ENCODE measurements at places on chromosomes 12 and 14.
A peak's percentile ranks its signal among the peaks of the same experiment; 100 is the strongest.

DNA sequence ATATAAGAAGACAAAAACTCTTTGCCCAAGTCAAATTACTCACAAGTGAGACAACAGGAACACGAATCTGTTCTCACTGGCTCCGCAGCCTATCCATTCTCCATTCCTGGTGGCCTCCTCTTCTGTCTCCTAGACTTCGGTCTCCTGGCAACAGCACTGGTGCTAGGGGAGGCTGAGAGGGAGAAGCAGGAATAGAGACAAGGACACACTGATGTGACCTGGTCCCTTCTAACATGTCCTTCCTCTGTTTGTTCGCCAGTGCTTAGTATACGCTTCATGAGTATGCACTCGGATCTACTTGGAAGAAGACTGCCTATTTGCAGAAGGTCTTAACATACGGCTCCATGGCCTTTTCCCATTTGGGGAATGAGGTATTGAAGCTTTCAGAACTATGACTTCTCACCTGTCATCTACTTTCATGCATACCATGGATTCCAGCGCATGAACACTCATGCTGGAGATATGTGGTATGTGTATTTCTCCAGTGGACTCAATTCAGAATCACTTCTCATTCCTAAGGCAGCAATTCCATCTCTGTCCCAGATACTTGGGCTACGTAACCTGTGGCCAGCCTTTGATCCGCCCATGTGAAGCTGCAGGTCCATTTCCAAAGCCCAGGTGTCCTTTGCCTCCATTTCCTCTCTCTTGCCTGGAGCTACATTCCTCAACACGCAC is 33.9 kb downstream of the BHLHE41 start:
- no peak overlapping the region for H3K4me3 ChIP-seq
- H3K27ac ChIP-seq: no peak overlapping the region
- no peak for DNase-seq
- H3K4me1 ChIP-seq: no peaks in the 10 kb centered on the region
- no peaks in the 10 kb centered on the region for H3K27me3 ChIP-seq

- H3K36me3 ChIP-seq: no peaks in the 10 kb centered on the region
- H3K27ac ChIP-seq: peak overlapping the region; percentile 97
- DNase-seq: peak; percentile 65
- H3K27me3 ChIP-seq: no peaks in the 10 kb centered on the region
- no peaks in the 10 kb centered on the region for H3K4me1 ChIP-seq
Measured at GRCh38 chr12:54421175-54421878, 2.3 kb upstream of the ITGA5 start.

- DNase-seq: no peak
- no peak overlapping the region for H3K4me3 ChIP-seq
- H3K36me3 ChIP-seq: no peaks in the 10 kb centered on the region
- H3K27ac ChIP-seq: no peak overlapping the region
- H3K4me1 ChIP-seq: no peaks in the 10 kb centered on the region
Measured at GRCh38 chr12:43903686-43904085, 67.8 kb downstream of the TMEM117 start.

- H3K36me3 ChIP-seq: no peaks in the 10 kb centered on the region
- H3K27me3 ChIP-seq: no peaks in the 10 kb centered on the region
Measured at GRCh38 chr14:105938055-105938863, 411.9 kb downstream of the TMEM121 start.

- H3K4me1 ChIP-seq: peaks cover 10% of the 10 kb centered on the region
- no peak for DNase-seq
- H3K27ac ChIP-seq: peak overlapping the region; percentile 4
Measured at GRCh38 chr14:23561873-23562821, 5.4 kb downstream of the AP1G2 start.
